ENCODE measurements at places on chromosomes 3 and 15.
A peak's percentile ranks its signal among the peaks of the same experiment; 100 is the strongest.

DNA sequence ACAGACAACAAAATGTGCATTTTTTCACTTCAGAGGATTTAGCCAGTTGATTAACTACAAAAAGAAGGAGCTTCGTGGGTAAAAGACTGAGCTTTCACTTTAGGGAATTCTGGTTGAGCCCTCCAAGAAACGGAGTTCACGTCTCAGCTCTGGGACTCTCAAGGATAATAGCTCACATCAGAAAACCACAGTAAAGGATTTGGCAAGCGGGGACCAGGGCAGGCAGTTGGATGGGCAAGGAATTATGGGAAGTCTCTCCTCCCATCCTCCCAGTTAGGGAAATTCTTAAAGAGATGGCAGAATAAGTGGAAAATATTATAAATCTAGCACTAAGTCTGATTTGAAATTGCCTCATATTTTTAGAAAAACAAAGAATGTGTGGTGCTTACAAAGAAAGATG, 188.3 kb upstream of the EOMES start:
- no peak for DNase-seq

GRCh38 chr3:148863814-148864213, 1.3 kb upstream of the CPA3 start:
- no peak for DNase-seq

DNA sequence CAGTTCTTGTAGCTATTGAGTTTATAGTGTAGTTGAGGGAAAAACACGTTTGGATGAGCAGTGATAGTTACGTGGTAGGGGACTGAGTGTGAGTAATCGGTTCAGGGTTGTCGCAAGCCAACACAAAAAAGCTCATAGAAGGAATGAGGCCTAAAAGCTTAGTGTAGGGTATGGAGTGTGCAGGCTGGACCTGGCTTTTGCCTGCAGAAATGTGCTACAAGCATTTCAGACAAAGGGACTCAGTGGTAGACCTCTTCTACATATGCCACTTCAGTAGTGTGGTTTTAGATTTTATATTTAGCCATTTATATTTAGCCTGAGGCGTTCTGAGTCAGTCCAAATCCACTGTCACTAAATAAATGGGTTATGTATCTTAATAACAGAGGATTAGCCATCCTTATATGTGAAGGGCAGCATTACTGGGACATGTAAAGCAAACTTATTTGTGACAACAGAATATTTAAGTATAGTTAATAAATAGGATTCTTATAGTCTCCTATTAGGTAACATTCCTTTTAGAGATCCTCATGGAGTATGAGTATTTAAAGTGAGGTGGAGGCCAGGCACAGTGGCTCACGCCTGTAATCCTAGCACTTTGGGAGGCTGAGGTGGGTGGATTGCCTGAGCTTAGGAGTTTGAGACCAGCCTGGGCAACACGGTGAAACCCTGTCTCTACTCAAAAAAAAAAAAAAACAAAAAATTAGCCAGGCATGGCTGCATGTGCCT, 21.8 kb downstream of the ATP2C1 start:
- no peak for DNase-seq

DNA sequence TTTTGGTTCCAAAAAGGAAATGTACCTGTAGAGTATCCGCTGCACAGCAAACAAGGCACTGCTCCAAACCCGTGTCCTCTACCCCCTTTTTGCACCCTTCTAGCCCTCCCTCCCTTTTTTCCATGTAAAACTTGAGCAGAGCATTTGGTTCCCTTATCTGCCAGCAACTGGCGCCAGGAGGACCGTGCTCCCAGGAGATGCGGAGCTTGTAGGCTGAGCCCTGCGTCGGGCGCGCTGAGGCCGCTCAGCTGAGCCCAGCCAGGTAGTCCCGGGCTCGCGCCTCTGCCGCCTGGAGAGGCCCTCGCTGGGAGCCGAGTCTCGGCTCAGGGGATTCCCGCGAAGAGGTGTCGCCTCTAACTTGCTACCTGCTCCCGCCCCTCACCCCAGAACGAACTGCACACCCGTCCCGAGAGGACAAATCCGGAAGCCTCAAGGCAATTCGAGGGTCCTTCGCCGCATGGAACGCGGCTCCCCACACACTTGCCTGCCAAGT, 575 bp downstream of the TRPM7 start:
- DNase-seq, result peak; percentile 90

DNA sequence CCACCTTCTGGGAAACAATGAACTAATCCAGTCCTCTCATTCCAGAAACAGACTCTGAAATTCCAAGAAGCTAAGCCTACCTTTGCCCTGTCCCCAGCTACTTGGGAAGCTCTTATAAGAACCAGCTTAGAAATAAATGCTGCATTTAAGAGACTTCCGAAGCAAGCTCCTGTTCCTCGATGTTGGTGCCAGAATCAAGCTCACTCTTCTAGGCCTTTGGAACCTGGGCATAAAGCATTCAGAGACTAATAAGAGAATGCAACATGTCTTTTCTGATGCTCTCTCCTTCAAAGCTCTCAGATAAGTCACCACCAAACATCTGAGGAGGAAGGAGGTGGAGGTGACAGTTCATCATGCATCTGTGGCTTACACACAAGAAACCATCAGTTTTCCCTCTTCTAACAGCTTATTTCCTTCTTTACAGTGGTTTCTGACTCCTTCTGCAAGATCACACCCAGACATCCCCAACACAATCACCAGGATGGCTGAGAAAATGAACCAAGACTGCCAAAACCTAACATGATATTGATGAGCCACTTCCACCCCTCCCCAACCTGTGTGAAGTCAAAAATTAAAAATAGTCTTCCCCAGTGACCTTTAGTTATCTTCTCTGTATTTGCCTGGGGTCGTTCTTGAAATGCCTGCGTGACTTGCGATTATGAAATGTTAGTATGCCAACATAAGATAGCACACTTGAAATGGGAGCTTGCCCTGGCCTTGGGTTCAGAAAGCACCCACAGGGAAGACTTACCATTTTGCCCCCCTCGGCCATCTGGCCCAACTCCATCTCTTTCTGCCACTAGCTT, 11.5 kb downstream of the ARHGEF3 start:
- no peak for DNase-seq

- DNase-seq, result no peak
These were observed 168.5 kb downstream of the SV2B start for GRCh38 chr15:91268510-91268909.

DNA sequence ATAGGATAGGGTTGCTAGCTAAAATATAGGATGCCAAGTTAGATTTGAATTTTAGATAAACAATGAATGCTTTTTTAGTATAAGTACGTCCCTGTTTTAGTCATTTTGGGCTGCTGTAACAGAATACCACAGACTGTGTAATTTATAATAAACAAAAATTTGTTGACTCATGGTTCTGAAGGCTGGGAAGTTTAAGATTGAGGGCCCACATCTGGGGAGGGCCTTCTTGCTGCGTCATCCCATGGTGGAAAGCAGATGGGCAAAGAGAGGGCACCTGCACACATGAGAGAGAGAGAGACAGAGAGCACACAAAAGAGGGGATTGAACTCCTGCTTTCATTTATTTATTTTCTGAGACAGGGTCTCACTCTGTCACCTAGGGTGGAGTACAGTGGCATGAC, 246.5 kb downstream of the EPHB1 start:
- no peak for DNase-seq

GRCh38 chr15:64050281-64051092, 4.2 kb upstream of the DAPK2 start:
- DNase-seq, result no peak

DNA sequence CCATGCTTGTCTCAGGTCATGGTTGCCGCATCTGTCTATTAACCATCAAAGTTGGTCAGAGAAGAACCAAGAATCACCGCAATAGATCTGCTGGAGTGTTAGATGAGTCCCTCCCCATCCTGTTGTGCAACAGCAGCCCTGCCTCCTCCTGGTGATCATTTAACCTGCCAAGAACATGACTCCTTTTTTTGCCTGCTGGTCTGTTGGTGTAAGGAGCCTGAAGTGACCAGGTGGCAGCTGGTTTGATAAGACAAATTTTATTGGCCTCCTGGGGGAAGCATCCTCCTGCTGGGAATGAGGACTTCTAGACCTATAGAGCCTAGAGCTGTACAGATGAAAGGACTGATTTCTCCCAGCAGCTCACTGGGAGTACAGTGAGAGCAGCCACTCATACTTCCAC, 43.5 kb upstream of the RAF1 start:
- DNase-seq, result no peak

DNA sequence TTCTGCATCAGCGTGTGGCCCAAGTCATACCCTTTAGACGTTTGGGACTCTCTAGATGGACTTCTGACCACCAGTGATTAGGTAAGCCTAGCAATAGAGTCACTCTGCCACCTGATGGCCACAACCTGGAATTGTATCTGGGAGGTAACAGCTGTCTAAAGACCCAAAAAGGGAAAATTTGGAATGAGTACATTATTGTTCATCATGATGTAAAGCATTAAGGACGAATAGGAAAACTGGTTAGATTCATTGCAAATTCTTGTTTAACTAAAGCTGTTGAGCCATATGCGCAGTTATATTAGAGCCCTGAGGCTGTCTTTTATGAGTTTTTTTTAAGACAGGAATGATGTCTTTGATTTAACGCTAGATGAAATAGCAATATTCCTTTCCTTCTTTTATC, 63.6 kb downstream of the FAM81A start:
- no peak for DNase-seq

GRCh38 chr15:91849749-91850161, 3.8 kb upstream of the SLCO3A1 start:
- DNase-seq, result no peak

DNA sequence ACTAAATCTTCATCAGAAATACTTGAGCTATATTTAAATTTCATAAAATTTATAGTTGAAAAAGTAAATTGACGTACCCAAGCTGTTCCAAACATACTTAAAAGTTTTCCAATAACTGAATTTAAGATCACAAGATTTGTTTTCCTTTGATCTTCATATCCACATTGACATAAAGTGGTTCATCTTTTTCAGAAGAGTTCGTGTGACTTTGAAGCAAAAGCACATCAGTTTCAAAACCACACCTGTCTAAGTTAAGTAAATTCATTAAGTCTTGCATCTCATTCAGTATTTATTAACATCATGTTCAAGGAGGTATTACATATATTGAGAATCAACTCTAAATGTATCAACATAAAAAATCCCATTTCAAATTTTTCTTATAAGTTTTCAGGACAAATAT, 79.5 kb downstream of the BFSP2 start:
- no peak for DNase-seq

DNA sequence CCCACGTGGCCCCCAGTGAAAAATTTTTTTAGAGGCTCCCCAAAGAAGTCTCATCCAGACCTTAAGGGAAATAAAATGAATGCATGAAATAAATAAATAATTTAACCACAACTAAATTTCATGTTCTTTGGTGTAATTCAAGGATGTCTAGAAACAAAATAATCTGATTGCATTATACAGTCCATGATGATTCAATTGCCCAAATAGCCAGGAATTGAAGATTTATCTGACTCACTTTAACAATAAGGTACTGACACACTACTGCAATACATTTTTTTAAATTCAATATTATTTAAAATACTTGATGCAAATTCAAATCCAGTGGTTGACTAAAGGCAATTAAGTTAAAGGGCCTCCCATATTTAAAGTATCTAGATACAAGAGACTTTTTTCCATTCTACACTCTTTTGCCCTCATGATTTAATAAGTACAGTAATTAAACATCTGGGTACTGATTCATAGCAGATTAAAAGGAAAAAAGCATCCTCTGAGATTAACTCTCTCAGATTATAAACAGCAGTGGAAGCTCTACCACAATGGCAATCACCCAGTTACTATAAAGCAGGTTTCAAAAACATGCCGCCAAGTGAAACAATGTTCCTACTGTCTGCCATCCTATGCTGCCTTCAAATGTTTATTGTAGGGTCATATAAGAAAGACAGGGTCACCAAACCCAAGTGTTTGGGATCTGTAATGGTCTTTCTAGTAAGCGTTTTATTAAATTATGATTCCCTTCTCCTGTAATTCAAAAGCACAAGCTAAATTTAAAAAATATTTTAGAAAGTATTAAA, 9.9 kb downstream of the UQCC5 start:
- DNase-seq, result no peak

- DNase-seq, result no peak
These were observed 39.7 kb upstream of the EPHA3 start for GRCh38 chr3:89067736-89068135.

- no peak for DNase-seq
These were observed 10.0 kb downstream of the PRKCD start for GRCh38 chr3:53171064-53171418.

- no peak for DNase-seq
These were observed 137.9 kb upstream of the HES1 start for GRCh38 chr3:193998123-193998448.

GRCh38 chr3:179970746-179971145, 66.0 kb downstream of the PEX5L start:
- no peak for DNase-seq

- DNase-seq, result no peak
These were observed 165.0 kb downstream of the ABHD5 start for GRCh38 chr3:43855674-43856299.

DNA sequence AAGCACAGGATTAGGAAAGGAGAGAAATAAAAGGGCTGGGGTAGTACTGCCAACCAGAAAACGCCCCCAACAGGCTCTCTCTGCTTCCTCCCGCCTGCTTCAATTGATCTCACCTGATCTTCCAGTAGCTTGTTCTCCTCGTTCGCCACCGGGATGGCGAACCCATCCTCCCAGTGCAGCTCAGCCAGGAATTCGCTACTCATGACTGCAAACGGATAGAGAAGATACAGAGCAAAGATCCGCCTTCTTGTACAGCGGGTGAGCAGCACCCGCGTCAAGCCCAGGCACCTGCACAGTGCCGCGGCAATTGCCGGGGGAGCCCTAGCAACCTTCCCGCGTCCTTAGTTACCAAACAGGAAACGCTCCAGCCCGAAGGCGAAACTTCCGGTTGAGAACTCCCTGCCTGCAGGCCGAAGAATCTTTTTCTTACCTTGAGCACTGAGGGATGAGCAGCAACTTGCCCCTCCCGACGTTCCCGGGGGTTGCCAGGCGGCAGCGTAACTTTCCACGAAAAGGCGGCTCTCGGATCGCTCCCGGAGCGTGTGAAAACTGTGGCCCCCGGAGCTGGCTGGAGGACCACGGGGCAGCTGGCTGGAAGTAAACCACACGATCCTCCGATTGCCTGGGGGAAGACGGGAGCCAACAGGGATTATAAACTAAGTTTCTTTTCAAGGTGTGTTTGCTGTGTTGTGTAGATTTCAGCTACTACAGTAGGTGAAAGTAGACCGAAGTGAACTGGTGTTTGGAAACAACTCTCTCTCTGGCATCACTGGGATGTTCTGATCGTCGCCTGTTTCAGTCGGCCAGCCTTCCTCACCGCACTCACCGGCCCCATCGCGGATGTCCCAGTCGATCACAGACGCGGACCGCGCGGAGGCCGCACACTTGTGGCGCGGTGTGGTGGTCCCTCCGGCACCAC, at the start of gene CCDC39:
Gene CCDC39, minus strand, starts transcription at position 312 of the 919 bp plus-strand sequence. Its CDS starts 109 bp downstream, at position 203.
- peak; percentile 66 for DNase-seq

DNA sequence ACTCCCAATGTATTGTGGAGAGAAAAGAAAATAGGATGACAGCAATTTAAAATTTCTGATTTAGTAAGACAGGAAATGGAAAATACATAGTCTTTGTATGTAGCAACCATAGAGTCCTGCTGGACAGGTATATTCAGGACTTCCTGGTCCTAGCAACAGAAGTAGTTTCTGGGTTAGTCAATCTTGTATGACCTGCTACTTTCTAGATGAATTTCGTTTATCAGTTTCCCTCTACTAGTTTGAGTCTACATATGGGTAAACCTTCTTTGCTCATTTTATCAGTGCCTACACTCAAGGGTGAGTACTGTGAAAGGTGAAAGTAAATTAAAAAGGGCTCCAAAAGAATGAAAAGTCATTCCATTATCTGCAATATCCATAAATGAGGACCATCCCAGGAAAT, 309.8 kb downstream of the UNC13C start:
- no peak for DNase-seq
